ENCODE measurements at places on chromosomes 3 and 15. TPM values are rescaled to one million over a fixed set of nuclear protein-coding genes. Genes with fewer than 3 reads are reported as not detected.

Gene TM4SF1
- 79.5 TPM for total RNA-seq

Gene GOLGA6A
- total RNA-seq = not detected

Gene SLC28A2
- total RNA-seq = not detected

Gene BCHE
- total RNA-seq = 3.7 TPM

Gene ITGB5
- total RNA-seq = 91.9 TPM

Gene NPAP1
- not detected for total RNA-seq

Gene CAPN3
- 3.8 TPM for total RNA-seq

Gene CRELD1
- total RNA-seq = 7.9 TPM

Gene CCR3
- total RNA-seq = not detected

Gene IL17RD
- total RNA-seq = 1.7 TPM

Gene CAND2
- total RNA-seq = 1.9 TPM

Gene ANKRD63
- not detected for total RNA-seq

Gene ASB14
- total RNA-seq = not detected

Gene ADGRG7
- total RNA-seq = not detected

All from foreskin keratinocyte (primary cell).